ENCODE measurements at places on chromosomes 3 and 15. TPM values are rescaled to one million over a fixed set of nuclear protein-coding genes. Genes with fewer than 3 reads are reported as not detected.

DNA sequence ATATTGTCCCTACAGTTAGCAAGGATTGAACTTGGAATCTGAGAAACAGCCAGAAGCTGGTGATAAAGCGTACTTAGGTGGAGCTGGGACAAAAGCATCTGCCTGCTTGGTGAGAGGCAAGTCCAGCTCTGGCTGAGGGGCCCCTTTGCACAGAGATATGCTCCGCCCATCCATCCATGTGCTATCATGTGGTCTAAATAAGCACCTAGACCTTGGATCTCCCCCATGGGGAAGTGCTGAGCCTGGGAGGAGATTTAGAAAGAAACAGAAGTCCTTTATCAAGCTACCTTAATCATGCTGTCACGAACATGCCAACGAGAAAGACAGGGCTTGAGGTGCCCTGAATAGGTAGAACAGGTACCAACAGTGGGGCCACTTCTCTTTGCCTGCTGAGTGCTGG lies 369.5 kb downstream of the FOXP1 start:
- peaks cover 19% of the 10 kb centered on the region for H3K4me1 ChIP-seq
- H3K4me3 ChIP-seq = no peak overlapping the region
- no peak overlapping the region for H3K27ac ChIP-seq
- peaks cover 12% of the 10 kb centered on the region for H3K36me3 ChIP-seq
- no peaks in the 10 kb centered on the region for H3K27me3 ChIP-seq

DNA sequence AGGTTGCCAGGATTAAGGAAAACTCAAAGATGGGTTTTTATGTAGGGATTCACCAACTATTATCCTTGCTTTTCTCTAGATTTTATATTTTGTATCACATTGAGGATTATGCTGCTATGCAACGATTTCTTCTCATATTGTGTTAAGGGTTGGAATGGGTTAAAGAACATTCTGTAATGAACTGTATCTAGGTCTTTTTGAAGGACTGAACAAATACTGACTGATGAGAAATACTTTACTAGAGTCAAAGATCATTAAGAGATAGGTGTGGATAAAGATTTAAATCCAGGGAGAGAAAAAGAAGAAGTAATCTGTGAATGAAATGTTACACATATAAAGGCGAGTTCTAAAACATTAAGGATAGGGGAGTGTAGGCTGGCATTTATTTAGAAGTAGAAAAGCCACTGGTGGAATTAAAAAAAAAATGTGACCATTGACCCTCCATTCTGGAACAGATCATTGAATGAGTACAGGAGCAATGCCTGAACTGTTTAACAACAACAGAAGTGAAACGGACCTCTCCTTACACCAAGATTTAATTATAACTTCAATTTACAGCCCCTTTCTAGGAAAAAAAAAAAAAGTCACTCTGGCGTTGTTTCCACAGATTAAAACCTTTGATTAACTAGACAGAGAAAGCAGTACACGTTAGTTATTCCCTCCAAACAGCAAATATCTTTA lies 39.2 kb downstream of the PROS1 start:
- DNase-seq = no peak
- H3K4me3 ChIP-seq = no peak overlapping the region
- no peaks in the 10 kb centered on the region for H3K4me1 ChIP-seq

- H3K4me1 ChIP-seq = no peaks in the 10 kb centered on the region
- H3K4me3 ChIP-seq = no peak overlapping the region
- no peaks in the 10 kb centered on the region for H3K27me3 ChIP-seq
- H3K36me3 ChIP-seq = no peaks in the 10 kb centered on the region
- DNase-seq = no peak
- H3K27ac ChIP-seq = no peak overlapping the region
Observed at GRCh38 chr3:16667633-16668032, 62.4 kb upstream of the DAZL start.

DNA sequence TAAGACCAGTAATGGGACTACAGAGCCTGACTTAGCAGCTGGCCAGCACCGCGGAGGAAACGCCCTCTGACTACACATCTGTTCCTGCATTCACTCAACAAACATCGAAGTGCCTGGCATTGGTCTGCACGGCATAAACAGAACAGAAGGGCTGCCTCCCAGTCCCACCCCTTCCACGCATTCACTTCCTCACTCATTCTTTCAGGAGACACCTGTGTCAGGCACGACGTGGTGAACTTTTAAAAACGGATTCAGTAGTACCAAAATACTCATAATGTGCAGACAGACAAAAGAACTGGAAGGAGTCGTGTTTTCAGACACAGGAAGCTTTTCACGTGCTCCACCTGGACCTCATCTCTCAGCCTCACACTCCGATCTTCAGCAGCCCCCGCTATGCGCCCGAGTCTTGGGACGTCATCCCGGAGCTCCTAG lies 123.3 kb downstream of the XXYLT1 start:
- H3K4me3 ChIP-seq = peak overlapping the region; percentile 82
- peak overlapping the region; percentile 62 for H3K27ac ChIP-seq
- H3K36me3 ChIP-seq = no peaks in the 10 kb centered on the region
- peaks cover 36% of the 10 kb centered on the region for H3K4me1 ChIP-seq
- H3K27me3 ChIP-seq = no peaks in the 10 kb centered on the region

- no peaks in the 10 kb centered on the region for H3K4me1 ChIP-seq
- no peak for DNase-seq
- peaks cover 53% of the 10 kb centered on the region for H3K27me3 ChIP-seq
- H3K36me3 ChIP-seq = no peaks in the 10 kb centered on the region
Observed at GRCh38 chr3:147387885-147388699, 18.3 kb downstream of the ZIC4 start.

Gene MASP1
- total RNA-seq = not detected

GRCh38 chr3:126441256-126441880 lies 34.3 kb downstream of the ZXDC start:
- H3K27me3 ChIP-seq = no peaks in the 10 kb centered on the region
- H3K36me3 ChIP-seq = peaks cover 43% of the 10 kb centered on the region
- no peak overlapping the region for H3K27ac ChIP-seq
- H3K4me3 ChIP-seq = no peak overlapping the region
- no peak for DNase-seq

DNA sequence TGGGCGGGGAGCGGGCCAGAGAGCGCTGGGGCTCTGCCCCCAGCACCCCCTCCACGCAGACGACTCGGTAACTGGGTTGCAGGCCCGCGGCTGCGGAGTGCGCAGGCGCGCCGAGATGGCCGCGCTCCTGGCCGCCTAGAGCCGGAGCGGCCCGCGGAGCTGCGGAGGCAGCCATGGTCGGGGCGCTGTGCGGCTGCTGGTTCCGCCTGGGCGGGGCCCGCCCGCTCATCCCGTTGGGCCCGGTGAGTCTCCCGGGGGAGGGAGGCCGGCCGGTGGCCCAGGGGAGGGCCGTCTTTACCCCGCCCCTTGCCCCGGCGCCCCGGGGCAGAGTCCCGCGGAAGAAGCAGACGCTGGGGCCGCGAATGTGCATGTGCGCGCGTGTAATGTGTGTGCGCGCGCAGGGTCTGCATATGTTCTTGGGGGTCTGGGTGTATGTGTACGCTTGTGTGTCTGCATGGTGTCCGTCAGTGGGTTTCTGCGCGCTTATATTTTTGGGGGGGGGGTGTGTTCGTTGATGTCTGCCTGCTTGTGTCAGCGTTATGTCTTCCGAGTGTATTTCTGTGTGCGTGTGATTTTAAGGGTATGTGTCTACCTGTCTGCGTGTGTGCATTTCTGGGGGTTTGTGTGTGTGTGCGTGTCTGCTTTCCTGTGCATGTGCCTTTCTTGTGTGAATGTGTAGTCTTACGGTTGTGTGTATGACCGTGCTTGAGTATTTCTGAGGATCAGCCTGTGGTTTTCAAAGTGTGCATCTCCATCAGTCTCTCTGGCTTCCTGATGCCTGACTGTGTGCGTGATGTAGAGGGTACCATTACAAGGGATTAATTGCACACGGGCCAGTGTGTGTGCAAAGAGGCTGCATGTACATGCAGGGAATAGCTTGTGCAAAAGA lies at the start of gene ABHD14A:
Gene ABHD14A (plus strand): TSS at position 102 of the 889 bp plus-strand sequence. CDS start 72 bp downstream, at position 174.
- peak within 1 kb of the TSS; percentile 75 for H3K27ac ChIP-seq
- no peaks in the 10 kb centered on the region for H3K36me3 ChIP-seq
- H3K4me1 ChIP-seq = peaks cover 41% of the 10 kb centered on the region
- peak; percentile 76 for DNase-seq
- no peaks in the 10 kb centered on the region for H3K27me3 ChIP-seq

DNA sequence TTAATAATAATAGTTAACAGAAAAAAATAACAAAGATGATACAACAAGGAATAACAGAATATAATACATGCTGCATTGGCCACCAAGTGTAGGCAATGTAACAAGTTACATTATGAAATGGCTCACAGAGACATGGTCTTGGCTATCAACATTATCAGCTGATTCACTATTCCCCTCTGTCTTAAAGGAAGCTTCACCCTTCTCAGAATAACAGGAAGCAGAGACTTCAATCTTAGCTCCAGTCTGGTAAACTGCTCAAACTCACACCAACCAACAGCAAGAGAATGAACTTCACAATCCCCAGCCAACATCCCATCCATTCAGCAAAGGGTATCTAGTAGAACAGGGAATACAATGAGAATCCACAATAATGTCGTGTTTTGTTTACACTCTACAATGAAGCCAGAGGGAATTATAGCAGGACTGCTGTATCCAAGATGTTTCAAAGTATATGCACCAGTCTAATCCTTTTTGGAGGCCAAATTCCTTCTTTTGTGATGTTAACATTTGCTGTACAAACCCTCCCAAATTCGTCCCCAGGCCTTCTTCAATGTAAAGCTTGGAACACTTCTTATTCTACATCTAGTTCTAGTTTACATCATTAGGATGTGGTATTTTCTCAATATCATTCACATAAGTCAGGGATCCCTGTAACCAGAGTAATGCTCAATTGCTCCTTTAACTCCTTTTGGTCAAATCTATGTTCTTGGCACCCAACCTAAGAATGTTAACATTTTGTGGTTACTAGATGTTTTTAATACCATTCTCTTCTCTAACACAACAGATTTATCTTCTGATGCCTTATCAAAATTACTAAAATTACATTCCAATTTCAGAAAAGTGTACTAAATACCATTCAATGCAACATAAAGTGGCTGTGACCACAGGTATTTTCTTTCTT lies 52.4 kb upstream of the CMSS1 start:
- no peaks in the 10 kb centered on the region for H3K36me3 ChIP-seq
- H3K4me1 ChIP-seq = no peaks in the 10 kb centered on the region
- no peak for DNase-seq
- peaks cover 2% of the 10 kb centered on the region for H3K27me3 ChIP-seq
- H3K4me3 ChIP-seq = no peak overlapping the region

Gene DNAH1
- 59.8 TPM for total RNA-seq

- peaks cover 19% of the 10 kb centered on the region for H3K4me1 ChIP-seq
- no peak for DNase-seq
- no peaks in the 10 kb centered on the region for H3K27me3 ChIP-seq
- H3K36me3 ChIP-seq = peaks cover 47% of the 10 kb centered on the region
Observed at GRCh38 chr3:156694536-156694935, 20.1 kb downstream of the TIPARP start.

- no peaks in the 10 kb centered on the region for H3K4me1 ChIP-seq
- no peaks in the 10 kb centered on the region for H3K27me3 ChIP-seq
- H3K36me3 ChIP-seq = no peaks in the 10 kb centered on the region
- DNase-seq = no peak
Observed at GRCh38 chr3:15477951-15478639, 43.4 kb downstream of the COLQ start.

Gene GOLGA6D
- not detected for total RNA-seq

Gene OR5K1
- not detected for total RNA-seq

Gene SH2D7
- total RNA-seq = not detected

GRCh38 chr15:56045068-56045748 lies 51.8 kb upstream of the NEDD4 start:
- no peak for DNase-seq
- peaks cover 20% of the 10 kb centered on the region for H3K4me1 ChIP-seq
- H3K4me3 ChIP-seq = no peak overlapping the region

Gene USP19
- total RNA-seq = 57.8 TPM

Gene CPNE4
- not detected for total RNA-seq

Gene MUSTN1
- 13.8 TPM for total RNA-seq

DNA sequence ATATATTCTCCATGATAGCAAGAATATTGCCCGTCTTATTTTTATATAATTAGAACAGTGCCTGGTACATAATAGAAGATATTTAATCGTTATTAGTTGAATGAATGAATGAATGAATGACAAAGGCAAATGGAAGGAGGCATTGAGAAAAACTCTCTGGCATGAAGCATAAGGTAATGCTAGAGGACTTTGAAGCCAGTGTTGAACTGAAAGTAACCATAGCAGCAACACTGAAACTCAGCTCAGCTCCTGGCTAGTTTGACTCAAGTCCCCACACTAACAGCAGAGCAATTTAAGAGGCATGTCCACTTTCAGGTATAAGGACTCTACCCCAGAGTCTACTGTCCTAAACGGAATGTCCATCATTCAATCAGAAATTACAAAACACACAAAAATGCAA lies 227.0 kb downstream of the CPNE4 start:
- no peak overlapping the region for H3K27ac ChIP-seq
- no peaks in the 10 kb centered on the region for H3K36me3 ChIP-seq
- H3K4me1 ChIP-seq = no peaks in the 10 kb centered on the region
- no peak overlapping the region for H3K4me3 ChIP-seq

DNA sequence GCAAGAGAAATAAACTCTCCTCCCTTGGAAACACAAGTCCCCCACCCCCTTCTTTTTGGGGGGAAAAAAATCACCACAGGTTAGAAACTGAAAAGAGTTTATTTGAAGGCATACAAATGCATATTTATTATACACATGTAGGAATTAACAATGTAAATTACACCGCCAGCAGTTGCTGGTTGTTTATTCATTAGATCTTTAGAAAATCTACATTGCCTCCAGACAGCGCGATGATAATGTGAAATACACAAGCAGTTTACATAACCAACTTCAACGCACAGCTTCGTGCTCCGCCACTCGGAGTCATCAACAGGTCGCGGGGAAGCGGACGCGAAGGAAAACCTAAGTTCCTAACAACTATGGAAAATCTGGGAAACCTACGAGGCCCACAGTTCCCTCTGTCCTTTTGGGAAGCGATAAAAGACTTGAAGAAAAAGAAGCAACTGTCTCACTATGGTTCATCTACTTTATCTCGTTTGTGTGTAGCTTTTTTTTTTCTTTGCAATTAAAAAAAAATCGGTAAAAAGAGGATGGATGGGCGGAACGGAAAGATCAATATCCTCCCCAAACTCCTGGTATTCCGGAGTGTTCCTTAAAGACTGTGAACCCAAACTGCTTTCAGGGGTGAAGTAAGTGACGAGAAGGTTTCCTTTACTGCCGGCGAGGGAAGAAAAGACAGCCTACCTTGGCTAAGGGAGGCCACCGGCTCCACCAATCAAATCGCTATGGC lies 8.4 kb upstream of the FOXB1 start:
- H3K27ac ChIP-seq = no peak overlapping the region
- H3K4me1 ChIP-seq = peaks cover 49% of the 10 kb centered on the region
- H3K4me3 ChIP-seq = no peak overlapping the region
- peaks cover 86% of the 10 kb centered on the region for H3K27me3 ChIP-seq
- no peak for DNase-seq

Measured in CD4-positive, CD25-positive, alpha-beta regulatory T cell (primary cell).